CD4-positive, alpha-beta T cell treated with Interleukin-12 subunit alpha and Interleukin-12 subunit beta, for 1 hour (primary cell): ENCODE measurements at places on chromosomes 4 and X.

DNA sequence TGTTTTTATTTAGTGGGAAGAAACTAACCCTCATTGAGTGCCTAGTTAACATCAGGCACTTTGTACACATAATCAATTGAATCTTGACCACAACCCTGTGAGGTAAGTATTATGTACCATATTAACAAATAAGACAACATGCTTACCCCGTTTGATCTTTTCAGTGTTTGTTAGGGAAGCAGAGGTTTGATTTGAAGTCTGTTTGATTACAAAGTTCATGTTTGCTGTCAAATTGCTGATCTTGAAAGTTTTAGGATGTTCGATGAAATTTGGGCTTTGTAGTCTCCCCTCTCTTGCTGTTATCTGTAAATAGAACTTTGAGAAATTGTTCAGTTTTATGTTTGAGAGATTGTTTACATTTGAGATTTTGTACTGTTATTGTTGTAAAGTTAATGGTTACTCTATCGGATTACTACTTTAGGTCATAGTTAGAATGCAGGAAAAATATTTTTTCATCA is 13.4 kb upstream of the ADH4 start:
- no peak for DNase-seq

DNA sequence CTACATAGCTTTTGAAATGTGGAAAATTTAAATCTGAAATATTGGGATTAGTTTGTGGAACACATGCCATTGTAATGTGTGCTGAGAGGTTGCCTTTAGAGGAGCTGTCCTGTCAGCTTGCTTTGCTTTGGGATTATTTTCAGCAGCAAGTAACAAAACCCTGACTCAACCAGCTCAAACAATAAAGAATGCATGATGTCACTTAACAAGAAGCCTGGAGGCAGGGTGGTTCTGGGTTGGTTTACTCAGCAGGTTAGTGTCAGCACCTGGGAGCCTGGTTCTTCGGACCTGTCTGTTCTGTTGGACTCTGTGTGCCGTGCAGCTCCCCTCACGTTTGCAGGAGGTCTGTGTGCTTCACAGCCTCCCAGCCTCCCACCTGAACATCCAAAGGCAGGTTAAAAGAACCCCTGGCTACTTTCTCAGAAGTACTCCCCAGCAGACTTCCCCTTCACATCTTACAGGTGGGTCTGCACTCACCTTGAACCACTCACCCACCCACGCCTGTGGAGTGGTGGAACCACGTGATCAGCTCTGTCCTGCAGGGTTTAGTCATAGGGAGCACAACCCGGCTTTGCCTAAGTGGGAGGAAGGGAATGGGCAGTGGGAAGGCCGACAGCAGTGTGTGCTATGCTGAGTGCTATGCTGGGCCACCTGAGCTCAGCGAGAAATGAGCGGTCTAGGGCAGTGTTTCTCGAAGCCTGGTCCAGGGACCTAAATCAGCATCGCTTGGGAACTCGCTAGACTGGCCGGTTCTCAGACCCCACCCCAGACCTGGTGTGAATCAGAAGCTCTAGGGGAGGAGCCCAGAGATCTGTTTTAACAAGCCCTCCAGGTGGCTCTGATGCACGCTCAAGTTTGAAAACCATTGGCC is 20.4 kb downstream of the TMEM131L start:
- no peak for DNase-seq

- DNase-seq = no peak
These were observed 114.6 kb downstream of the RBM47 start for GRCh38 chr4:40515037-40515397.

GRCh38 chr4:113449410-113449974 is 312.0 kb downstream of the CAMK2D start:
- DNase-seq = no peak

DNA sequence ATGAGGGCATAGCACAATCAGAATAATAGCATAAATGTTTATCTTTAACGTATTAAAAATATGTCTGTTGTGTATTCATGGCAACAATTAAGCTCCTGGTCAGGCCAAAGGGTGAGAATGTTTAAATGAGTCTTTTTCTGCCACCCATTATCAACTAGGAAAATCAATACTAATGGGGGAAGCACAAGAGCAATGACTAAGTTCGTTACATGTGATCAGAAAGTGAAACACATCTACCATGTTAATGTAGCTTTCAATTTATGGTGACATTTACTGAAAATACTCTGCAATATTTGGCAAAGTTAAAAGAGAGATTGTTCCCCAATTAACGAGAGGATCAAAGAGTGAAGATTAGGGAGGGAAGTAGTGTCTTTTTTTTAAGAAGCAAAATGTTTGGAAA is 143.7 kb downstream of the NAA11 start:
- no peak for DNase-seq

DNA sequence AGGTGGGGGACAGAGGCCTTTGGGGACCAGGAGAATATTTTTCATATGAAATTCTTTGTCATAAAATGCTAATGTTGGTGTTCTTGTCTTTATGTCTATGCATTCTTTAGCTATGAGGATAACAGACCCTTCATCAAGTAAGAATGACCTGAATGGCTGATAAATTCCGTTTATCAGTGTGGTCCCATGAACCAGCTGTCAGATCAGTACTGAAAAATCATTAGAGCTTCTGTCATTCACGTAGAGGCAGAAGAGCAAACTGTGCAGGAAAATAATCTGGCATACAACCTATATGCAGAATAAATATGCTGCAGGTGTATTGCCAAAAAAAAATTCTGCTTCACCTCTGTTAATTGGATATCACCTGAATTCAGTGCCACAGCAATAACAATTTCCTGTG is 828.6 kb downstream of the ADGRL3 start:
- DNase-seq = no peak

GRCh38 chrX:130402208-130402684 is 459 bp downstream of the RBMX2 start:
- DNase-seq = no peak

DNA sequence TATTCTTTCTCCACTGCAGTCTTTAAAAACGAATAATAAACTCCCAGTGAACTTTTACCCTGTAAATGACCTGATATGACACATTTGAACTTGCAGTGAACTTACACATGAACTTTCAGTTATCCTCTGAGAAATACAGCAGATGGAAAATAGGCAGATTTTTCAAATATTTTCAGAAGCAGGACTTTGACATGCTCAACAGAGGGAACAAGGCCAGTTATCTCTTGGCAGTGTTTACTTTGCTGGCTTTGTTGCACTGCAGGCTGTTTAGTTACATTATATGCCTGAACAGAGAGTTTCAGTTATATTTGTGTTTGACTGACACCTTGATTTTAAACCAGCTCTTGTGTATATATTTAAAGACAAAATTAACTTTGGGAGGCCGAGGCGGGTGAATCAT is 47.6 kb upstream of the FGG start:
- DNase-seq = no peak

- DNase-seq = no peak
These were observed 53.4 kb upstream of the ANTXR2 start for GRCh38 chr4:80126435-80126834.

DNA sequence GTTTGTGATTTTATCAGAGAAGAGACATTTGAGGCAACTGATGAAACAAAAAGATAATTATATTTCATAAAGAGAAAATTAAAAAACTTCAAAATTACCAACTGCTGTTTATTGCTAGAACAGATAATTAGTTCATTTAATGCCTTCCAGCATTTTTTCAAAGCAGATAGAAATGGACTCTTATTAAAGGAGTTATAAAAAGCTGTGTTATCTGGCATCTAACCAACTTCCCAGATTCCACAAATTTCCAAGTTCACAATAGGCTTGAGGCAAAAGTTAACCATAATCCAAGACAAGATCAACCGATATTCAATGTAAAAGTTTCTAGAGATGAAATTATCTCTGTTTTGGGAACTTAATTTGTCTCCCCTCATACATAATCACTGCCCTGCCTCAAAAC is 152.4 kb downstream of the TSPAN5 start:
- DNase-seq = no peak

DNA sequence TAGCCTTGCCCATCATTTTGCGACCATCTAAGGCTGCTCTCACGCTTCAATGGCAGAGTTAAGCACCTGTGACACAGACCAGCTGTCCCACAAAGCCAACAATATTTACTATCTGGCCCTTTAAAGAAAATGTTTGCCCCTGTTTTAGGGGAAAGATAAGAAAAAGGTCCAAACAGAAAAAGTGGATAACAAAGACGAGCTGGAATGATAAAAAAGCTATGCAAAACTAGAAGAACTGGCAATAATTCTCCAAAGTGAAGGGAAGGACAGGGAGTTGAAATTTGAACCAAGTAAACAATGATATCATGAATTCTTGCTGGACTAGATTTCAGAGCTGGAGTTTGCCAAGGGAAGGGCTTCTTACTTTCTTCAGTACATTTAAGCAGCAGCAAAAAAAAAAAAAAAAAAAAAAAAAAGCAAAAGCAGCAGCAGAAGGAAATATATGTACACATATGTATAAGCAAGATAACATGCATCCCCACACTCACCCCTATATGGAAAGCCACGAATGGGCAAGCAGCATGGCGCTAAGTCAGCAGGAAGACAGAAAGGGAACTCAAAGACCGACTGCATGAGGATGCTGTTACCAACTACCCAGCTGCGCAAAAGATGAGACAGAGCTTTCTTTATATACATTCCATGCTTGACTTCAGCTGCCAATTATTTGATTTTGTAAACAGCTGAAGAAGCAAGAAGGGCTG is 12.5 kb downstream of the TRAPPC2 start:
- no peak for DNase-seq

GRCh38 chrX:133985967-133986683 is 731 bp upstream of the GPC3 start:
- DNase-seq = no peak

DNA sequence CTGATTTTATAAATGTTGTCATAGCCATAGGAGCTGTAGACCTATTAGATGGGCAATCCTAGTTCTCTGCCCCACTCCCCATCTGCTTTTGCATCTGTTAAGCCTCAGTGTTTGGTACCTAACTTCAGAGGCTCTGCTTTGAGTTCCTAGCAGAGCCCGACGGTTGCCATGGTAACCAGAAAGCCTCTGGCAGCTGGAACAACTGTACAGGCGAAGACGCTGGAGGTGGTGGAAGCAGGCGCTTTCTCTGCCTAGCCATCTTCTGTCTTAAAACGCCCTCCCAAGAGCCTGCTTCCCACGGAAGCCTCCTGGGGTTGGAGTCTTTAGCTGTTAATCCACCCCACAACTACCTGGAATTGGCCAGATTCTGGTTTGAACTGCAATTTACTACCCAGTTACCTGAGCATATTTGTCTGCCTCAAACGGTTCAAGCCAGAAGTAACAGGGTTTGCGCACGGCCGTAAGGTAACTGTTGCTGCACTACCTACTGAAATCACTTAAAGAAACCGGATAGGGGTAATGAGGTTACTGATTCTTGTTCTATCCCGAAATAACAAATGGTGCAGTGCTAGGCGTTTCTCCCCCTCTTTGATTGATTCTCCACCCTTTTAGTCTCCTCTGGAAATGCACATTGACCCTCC is 1.0 kb upstream of the GABRG1 start:
- DNase-seq = no peak

DNA sequence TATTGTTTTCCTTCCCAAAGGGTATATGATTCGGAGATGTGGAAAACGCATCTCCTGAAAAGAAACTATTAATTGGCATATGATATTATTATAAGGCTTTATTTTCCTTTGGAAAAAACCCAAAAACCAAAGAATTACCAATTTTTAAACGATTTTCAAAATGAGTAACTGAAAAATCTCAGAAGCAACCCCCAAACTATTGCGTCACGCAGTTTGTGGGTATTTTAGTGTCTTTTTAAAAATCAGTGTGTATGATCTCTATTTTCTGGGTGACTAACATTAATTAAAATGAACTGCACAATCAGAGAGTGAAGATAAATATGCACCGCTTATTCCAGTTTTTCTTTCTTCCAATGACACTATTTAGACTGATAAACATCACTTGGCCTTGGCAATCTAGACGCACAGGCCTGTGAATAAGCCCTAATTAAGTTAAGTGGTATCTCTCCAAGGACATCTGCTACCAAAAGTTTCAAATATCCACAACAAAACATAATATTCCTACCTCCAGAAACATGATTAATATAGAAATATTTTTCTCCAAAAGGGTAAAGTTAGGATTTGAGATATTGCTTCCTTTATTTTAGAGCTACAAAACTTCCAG is 511.5 kb upstream of the FAM241A start:
- DNase-seq = no peak

- DNase-seq = no peak
These were observed 241.7 kb upstream of the BMP3 start for GRCh38 chr4:80788798-80789197.

- DNase-seq = peak; percentile 29
These were observed 160.2 kb downstream of the NHS start for GRCh38 chrX:17535229-17535628.

- DNase-seq = peak; percentile 40
These were observed 254.5 kb upstream of the VEGFC start for GRCh38 chr4:177047070-177047850.

GRCh38 chr4:110007217-110007616 is 94.5 kb downstream of the EGF start:
- DNase-seq = no peak

GRCh38 chr4:154939851-154940250 is 158.8 kb downstream of the RBM46 start:
- DNase-seq = no peak

- DNase-seq = peak; percentile 61
These were observed 53.3 kb downstream of the RGS12 start for GRCh38 chr4:3346146-3346545.

- no peak for DNase-seq
These were observed 55.6 kb downstream of the CLDN34 start for GRCh38 chrX:10022580-10023245.

DNA sequence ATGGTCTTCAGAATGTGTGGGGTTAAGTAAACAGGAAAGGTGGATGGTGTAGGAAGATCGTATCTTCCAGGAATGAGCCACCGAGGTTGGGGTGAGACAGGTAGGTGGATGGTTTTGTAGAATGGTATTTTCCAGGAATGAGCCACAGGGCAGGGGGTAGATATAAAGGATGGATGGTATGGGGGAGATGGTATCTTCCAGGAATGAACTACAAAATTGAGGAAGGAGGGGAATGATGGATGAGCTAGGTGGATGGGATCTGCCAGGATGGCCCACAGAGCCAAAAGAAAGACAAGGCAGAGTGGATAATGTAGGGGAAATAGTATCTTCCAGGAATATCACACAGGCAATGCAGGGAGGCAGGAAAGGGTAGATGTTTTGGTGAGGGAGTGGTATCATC is 60.0 kb downstream of the MAOA start:
- no peak for DNase-seq

DNA sequence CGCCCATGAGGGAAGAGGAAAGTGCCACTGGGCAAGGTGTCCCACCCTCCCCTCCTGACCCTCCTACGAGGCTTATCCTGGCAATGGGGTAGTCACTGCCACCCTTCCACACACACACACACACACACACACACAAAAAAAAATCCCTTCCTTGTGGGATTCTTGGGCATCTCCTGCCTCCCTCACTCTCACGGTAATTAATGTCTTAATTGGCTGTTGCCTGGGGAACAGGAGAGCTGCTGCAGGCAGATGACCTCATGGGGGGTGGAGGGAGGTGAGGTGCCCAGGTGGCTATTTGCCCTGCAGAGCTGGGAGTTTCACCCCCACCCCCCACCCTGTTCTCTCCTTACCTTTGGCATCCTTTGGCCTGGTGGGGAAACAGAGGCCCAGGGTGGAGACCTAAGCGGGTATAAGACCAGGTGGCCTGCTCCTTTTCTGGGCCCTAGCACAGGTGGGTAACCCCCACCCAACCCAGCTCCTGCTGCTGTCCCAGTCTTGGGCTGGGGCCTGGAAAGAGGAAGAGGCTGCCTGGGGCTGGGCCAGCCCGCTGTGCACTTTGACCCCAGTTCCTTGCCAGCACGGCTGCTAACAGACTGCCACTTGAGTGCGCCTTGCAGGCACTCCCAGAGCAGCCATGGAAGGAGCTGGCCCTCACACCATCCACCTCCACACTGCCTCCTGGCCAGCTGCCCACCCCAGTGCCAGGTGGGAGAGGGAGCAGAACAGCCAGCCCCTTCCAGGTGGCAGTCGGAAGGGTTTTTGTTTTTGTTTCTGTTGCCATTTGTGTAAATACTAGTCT is 12.6 kb downstream of the EFNB1 start:
- no peak for DNase-seq
